ENCODE measurements at places on chromosomes 1 and 21.
A peak's percentile ranks its signal among the peaks of the same experiment; 100 is the strongest.

DNA sequence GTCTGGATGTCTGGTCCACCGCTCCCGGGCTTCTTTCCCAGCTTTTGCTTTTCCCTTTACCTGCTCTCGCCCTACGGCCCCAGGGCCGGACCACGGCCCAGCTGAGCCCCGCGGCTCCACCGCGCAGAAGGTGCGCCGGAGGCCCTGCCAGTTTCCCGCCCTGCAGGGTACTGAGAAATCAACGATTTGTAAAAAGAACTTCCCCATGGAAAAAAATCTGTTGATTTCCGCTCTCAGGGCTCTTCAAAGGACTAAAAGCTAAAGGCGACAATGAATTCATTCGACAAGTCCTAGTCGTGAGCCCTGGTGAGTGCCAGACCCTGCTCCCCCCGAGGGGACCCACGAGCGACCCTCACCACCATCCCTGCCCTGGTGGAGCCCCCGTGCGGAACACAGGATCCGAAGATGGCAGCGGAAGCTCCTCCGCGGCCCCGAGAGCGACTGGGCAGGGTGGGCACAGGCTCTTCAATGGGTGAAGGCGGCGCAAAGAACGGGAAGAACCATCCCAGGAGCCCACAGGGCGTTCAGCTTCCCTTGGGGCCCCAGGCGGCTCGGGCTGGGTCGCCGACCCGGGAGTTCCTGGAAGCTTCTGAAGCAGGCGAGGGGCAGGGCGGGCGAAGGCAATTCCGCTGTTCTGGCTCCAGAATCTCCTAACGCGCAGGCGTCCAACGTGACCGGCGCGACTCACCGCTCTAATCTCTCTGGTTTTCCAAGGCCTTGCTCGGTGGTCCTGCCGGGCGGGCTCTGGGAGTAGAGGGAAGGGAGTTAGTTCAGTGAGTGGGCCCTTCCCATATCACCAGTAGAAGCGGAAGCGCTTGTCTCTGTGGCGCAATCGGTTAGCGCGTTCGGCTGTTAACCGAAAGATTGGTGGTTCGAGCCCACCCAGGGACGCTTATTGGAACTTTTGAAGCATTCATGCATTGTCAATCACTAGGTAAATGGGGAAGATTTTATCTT is 6.6 kb upstream of the RNU1-2 start:
- DNase-seq: peak; percentile 84

GRCh38 chr1:7363450-7363849 is 407.6 kb upstream of the VAMP3 start:
- DNase-seq: no peak

GRCh38 chr1:207102146-207102545 is 1.9 kb upstream of the C4BPA start:
- no peak for DNase-seq

- no peak for DNase-seq
These were observed 67.6 kb upstream of the HMCN1 start for GRCh38 chr1:185666582-185666981.

- DNase-seq: no peak
These were observed 339.5 kb upstream of the C1orf87 start for GRCh38 chr1:60413091-60413490.

DNA sequence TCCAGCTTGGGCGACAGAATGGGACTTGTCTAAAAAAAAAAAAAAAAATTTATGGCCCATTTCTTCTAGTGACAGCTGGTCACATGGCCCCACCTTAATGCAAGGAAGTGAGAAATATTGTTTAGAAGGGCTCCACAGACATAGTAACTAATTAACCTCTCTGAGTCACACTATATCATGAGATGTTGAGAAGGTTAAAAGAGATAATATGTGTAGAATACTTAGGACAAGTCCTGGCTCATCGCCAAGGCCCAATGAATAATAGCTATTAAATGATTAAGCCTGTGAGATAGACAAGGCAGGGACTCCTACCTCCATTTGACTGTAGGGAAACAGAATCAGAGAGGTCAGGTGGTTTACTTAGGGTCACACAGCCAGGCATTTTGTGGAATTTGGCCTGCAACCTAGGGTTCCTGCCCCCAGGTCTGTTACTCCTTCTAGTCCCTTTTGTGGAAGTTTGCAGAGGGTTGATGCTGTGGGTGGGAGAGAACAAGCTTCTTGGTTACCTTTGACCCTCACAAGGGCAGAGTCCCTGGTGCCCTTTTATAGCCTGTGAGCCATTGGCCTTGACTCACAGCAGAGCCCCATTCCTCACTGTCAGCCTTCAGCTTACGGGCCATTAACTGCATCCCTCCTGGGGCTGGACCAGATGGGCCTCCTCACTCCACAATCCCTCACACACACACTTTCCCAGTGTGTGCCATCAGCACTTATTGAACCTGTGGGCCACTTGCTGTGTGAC is 48.5 kb downstream of the OPRD1 start:
- DNase-seq: no peak

DNA sequence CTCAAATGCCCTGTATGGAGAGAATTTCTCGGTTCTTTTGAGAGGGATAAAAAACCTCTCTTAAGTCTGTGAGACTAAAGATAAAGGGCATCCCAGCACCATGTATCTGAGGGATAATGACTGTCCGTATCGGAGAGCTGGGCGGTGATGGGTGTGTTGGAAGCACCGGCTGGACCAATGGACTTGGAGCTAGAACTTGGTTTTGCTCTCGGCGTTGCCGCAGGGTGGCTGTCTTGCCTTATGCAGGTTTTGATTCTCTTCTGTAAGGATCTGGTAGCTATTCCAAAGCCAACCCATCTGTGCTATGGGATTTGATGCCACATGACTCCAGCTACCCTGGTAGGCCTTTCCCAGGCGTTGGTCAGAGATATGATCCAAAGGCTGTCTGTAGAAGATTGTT is 348.8 kb downstream of the KIF26B start:
- no peak for DNase-seq

- DNase-seq: no peak
These were observed 975.7 kb upstream of the ADGRL4 start for GRCh38 chr1:79982211-79982610.

- peak; percentile 19 for DNase-seq
These were observed 13.7 kb downstream of the KIAA1614 start for GRCh38 chr1:180926164-180926981.

DNA sequence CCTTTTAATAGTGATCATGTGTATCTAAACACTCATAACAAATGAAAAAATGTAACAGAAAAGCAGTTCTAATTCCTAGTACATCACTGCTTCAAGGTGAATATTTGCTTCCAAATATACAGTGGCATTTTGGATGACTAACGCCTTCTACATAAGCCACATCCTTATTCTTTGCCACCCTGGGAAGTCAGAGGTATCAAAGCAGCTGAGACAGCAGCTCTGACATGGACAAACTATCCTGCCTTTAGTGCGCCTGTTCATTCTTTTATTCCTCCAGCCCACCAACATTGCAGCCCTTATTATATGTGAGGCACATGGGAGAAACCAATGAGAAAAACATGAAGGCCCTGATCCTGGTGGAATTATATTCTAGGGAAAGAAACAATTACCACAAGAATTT is 183.0 kb downstream of the APP start:
- DNase-seq: no peak

DNA sequence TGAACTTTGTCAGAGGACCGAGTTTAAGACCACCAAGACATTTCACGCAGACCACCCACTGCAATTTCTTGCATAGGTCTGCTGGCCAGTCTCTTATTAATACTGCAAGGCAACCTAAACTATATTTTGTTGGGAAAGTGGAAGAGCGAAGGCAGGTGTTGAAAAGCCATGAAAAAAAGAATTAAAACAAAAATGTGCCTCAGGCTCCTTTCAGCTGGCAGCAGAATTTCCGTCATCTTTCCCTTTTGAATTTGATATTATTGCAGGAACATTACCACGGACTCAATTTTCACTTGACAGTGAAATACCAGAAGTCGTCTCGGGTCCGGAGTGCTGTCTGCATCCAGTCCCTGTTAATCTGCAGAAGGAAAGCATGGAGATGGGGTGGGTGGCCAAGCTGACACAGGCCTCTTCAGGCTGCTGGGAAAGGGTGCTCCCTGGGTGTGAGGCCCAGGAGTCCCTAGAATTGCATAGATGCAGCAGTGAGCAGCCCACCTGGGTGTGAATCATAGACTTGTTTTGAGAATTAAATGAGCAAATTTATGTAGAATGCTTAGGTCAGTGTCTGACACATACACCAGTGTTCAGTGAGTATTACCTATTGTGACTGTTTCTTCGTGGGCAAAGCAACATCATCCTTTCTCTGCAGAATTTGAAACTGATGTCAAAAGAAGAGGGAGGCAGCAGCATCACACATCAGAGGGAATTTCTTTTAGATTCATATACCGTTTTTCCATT is 150.7 kb downstream of the PBX1 start:
- no peak for DNase-seq

- DNase-seq: no peak
These were observed 142.6 kb downstream of the DENND1B start for GRCh38 chr1:197632651-197633050.

DNA sequence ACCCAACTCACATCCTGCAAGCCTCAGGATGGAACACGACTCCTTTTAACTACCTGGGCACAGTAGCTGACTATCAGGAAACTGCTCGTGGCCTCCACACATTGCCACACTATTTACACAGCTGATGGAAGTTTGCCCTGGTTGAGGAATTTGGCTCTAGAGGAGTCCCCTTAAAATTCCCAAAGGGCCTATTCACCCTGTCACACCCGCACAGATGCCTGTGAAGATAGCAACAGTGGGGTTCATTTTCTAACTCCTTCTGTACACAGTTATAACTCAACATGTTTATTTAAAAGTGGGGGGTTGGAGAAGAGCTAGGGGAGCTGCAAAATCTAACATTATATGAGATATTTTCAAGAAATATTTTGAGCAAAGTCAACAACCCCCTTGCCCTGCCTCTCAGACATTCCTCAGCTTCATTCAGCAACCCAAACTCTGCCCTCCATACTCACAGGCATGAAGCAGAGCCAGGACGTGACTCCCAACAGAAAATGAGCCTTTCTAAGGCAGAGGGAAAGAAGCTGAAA is 35.8 kb upstream of the CCN1 start:
- no peak for DNase-seq

DNA sequence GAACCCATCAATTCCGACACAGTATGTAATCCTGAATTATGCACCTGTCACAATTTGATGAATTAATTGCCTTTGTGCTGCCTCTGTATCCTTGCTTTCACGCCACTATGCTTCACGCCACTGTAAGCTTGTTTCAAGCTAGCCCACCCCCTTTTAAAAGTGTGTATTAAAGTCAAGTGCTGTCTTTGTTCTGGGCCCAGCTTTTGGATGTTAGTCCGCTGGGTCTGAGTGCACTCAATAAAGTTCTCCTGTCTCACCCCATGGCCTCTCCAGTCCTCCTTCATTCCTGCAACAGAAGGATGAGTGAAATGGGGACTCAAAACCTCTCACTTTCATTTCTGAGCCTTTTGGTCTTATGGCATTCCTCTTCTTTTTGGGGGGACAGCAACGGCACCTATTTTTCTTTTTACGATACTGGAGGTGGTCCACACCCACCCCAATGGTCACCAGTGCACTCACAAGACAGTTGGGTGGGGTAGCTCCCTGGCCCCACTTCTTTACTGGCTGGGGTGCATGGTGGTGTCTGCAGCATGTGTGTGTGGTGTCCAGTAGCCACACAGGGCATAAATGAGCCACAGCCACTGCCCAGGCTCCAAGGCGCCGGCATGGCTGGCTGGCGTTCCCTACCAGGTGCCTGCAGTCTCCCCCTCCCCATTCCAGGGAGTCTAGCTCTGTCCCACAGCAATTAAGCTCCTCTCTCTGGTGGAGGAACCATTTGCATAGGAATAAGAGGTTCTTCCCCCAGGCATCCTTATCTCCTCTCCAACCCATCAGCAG is 1.8 kb downstream of the THEM4 start:
- peak; percentile 14 for DNase-seq

DNA sequence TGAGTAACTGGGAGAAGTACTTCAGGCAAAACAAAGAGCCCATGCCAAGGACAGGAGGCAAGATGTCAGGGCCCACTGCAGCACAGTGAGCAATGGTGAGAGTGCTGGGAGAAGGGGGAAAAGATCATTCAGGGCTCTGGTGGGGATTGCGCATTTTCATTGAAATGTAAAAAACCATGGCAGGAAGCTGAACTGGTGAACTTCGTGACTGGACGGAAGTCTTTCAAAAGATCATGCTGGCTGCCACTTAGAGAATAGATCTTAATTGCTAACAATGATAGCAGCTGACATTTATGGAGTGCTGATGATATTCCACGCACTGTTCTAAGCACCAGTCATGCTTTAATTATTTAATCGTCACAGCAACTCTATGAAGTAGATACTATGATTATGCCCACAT is 107.0 kb downstream of the TGFBR3 start:
- DNase-seq: no peak

- DNase-seq: no peak
These were observed 6.3 kb downstream of the MYOC start for GRCh38 chr1:171646249-171646560.

GRCh38 chr1:102191723-102192122 is 195.0 kb upstream of the OLFM3 start:
- DNase-seq: no peak

- peak; percentile 51 for DNase-seq
These were observed 15.2 kb downstream of the H6PD start for GRCh38 chr1:9249534-9250410.

- DNase-seq: no peak
These were observed 374.9 kb upstream of the BRINP3 start for GRCh38 chr1:190852611-190853010.

GRCh38 chr1:116951200-116951935 is 41.7 kb downstream of the PTGFRN start:
- no peak for DNase-seq

- peak; percentile 12 for DNase-seq
These were observed 94.8 kb upstream of the KIAA0040 start for GRCh38 chr1:175287377-175287776.

DNA sequence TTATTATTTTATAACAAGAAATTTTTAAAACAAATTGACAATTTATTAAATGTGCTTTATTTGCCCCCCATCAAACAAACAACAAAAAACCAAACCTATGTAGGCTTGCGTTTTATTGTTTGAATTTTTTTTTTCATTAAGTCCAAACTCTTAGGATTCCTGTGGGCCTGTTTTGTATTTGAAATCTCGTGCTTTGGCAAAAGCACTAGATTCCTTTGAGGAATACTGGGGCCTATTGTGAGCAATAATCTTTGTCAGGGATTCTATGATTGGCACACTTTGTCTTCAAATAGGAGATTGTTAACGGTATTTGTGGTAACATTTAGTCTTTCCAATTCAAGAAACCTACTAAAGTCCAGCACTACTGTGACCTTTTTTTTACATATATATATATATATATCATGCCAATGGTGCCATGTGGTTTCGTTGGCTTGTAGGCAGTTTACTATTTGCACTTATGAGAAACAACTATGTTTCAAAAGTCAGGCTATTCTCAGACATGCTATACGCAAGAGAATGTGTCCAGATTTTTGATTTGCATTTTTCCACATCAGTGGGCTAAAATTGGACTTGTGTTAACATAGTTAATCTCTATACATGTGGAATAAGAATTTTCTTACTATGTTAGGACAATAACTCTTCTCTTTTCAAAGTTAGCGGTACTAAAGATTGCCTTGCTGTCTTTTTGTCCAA is 70.4 kb upstream of the GREM2 start:
- DNase-seq: no peak

DNA sequence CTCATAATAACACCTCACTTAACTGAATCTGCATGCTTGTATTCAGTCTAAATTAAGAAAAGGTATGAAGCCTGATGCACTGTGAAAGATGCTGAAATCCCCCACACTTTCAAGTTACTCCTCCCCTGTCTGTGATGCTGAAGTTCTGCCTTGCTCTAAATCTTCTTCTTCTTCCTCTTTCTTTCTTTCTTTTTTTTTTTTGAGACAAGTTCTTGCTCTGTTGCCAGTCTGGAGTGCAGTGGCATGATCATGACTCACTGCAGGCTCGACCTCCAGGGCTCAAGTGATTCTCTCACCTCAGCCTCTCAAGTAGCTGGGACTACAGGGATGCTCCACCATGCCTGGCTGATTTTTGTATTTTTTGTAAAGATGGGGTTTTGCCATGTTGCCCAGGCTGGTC is 231.0 kb upstream of the B3GALT2 start:
- DNase-seq: no peak
